A549 treated with Mapracorat at 1 μM for 4 hours (cell line): ENCODE measurements at places on chromosomes 7 and 10. TPM values are rescaled to one million over a fixed set of nuclear protein-coding genes. Genes with fewer than 3 reads are reported as not detected.

Gene PI4K2A
- 20.9 to 25.7 TPM (median 25.2 TPM) in 5 replicates for total RNA-seq

Gene MYPN
- total RNA-seq: 2.2 to 3.0 TPM (median 2.3 TPM) in 5 replicates

Gene GIMAP1
- total RNA-seq: not detected in 5 replicates

Gene C10orf88
- total RNA-seq: 8.0 to 9.1 TPM (median 8.2 TPM) in 5 replicates

Gene FEZF1
- total RNA-seq: not detected in 5 replicates
